SHP77 treated with DMSO at 0.1 percent for 48 hours (cell line): ENCODE measurements at places on chromosomes 2 and 18.

DNA sequence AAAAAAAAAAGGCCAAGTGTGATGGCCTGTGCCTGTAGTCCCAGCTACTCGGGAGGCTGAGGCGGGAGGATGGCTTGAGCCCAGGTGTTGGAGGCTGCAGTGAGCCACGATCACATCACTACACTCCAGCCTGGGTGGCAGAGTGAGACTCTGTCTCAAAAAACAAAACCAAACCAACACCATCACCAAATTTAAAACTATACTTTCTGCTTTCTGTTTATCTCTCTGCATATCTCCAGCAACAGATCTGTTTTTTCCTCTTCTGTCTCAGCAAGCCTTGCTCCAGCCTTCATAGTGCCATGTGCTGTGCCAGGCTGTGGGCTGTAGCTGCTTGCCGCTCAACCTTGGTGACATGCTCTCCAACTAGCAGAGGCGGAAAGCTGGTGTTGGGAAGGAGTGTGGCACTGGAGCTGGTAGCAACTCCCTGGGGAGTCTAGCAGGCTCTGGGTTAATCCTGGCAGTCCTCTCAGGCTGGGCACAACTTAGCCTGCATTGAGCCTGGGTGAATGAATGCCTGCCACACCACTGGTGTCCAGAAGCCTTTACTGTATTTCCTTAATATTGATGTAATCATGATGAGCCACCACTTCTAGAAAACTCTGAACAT, 204.1 kb downstream of the LDLRAD4 start:
- no peak for DNase-seq

DNA sequence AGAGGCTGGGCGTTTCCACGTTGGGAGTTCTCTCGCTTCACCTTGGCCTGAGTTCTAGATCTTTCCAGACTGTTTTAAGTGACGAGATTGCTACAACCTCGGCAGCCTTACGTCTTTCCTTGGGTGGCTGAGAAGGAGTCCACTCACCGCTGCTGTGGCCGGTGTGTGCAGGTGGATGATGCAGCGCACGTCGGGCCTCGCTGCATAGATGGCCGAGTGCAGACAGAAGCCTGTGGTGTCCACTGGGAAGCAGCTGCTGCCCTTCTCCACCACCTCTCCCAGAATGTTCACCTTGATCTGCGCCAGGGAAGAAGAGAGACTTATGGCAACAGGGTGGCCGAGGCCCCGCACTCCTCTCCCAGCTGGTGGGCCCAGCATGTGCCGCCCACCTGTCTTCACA, 75.7 kb downstream of the ADD2 start:
- no peak for DNase-seq

DNA sequence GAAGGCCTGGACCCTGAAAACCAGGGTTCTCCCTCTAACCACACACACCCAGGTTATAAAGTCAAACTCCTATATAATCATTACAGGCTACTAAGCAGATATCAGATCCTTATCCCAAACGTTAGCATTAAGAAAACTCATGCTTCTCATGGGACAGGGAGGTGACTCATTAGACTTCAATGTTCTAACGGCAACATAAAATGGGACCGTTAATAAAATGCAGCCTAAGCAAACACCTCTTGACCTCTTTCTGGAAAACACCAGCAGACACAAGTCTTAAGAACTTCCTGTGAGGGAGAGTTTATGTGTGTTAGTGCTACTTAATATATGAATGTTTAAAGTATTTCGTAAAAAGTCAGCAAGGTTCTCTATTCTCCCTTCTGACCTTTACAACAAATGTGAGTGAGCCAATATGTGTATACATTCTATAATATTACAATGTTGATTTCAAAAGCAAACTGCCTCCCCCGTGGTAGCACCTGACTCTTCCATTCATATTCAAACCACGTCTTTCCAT, 31.7 kb downstream of the LPIN2 start:
- no peak for DNase-seq

DNA sequence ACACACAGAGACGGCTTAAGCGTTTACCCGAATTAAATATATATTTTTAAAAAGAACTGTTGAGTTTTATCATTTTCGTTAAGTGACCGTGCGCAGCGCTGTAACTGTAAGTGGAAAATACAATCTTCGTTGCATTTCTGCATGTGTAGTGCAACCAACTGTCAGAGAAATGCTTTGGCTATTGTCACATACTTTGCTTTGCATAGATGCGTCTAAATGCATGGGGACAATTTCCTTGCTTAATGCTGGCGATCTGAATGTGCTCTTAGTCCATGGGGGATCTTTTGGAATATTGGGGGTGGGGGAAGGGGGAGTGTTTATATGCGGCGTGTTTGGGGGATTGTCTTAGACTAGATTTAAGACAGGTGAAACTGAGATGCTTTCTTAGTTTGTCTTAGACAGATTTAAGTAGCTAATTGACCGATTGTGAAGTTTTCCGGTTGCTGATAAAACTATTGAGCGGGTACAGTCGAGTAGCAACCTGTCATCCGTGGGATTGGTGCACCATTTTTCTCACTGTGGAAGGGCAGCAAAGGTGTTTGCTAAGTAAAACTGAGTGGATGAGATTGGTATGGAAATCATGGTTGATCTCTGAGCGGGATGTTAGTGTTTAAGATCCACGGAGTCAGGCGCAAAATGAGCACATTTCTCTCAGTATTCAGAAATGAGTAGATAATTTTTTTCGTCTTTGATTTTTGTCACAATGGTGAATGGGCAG, 476 bp downstream of the VSNL1 start:
- no peak for DNase-seq

- DNase-seq: no peak
These were observed 1523.7 kb upstream of the ACVR2A start for GRCh38 chr2:146321175-146321574.

- DNase-seq: no peak
These were observed 149.2 kb upstream of the REG3G start for GRCh38 chr2:78876316-78876688.

DNA sequence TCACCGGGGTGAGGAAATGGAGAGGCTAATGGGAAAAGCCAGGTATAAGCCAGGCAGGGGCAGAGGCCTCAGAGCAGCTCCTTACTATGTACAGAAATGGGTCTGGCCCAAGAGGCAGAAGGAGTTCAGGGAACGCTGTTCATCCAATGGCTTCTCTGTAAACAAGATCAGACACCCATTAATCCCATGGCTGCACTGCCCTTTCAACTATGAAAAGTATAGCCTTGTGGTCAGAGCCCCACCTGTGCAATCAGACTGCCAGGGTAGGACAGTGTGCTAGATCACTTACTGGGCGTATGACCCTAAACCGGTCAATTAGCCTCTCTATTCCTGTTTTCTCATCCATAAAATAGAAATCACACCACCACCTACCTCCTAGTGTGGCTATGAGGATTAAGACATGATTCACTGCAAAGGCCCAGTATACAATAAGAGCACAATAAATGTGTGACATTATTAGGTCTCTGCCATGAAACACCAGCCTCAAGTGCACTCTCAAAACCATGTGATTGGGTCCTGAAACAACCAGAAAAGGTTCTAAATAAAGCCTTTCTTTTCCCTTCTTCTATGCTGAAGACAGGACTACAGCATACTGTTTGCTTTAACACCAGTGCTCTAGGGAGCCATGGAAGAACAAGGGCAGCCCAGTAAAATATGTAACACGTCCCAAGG, 4.4 kb downstream of the ANKRD44 start:
- no peak for DNase-seq

GRCh38 chr18:12283256-12283655, 24.8 kb upstream of the TUBB6 start:
- no peak for DNase-seq

DNA sequence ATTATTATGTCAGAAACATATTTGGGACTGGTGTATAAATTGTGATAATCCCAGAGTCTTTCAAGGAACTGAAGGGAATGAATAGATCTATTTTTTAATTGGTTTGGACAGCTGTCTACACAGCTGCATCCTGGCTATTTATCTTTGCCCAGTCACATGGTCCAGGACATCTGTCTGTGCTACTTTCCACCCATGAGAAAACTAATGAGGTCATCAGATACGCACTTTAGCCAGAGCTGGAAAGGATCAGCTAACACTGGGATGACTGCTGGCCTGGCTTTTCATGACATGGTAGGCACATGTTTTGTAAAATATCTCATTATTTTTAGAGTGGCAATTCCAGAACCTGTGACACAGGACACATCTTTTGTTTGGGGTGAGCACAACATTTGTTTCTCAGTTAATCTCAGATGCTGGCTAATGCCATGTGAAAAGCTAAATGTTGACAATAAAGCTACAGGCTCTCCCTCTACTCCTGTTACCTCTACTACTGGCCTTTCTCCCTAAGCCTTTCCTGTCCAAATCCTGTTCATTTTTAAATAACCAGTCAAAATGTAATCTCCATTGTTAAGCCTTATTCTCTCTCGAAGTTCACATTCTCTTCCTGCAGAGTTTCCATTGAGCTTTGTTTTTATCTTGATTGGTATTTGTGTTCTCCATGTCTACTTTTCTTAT, 500.7 kb downstream of the RIT2 start:
- DNase-seq: peak; percentile 98

DNA sequence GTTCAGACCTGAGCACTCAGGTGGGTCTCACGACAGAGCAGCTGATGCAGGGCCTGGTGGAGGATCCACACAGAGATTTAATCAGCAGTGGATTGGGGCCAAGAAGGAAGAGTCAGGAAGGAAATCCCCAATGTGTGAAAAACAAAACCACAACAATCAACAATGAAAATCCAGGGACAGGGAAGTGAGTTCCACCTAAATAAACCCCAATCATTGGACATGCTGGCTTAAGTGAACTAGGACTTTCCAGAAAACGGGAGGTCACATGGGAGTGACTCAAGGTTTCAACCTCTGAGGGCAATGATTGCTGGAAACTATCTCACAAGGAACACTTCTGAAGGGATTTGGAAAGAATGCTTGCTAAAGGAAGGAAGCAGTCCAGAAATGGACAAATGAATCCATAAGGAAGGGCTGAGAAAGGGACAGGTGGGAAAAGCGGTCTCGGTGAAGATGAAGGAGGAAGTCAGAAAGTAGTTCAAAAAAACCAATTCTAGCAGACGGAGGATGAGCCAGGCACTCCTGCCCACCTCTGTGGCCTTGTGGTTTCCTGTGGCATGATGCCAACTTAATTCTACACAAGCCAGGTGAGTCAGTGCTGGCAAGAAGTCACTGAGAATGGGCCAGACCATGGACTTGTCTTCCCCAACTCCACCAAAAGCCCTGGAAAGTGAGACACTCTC, 15.4 kb upstream of the XDH start:
- no peak for DNase-seq

DNA sequence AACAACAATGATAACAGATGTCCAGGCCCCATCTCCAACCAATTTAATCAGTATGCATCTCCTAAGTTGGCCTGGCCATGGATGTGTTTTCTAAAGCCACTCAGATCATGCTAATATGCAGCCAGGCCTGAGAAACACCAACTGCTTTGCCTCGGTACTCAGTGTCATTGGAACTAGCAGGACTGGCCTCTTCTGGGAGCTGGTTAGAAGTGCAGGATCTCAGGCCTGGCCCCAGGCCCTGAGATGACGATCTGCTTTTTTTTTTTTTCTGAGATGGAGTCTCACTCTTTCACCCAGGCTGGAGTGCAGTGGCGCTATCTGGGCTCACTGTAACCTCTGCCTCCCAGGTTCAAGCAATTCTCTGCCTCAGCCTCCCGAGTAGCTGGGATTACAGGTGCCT, 69.1 kb downstream of the IRS1 start:
- DNase-seq: no peak

DNA sequence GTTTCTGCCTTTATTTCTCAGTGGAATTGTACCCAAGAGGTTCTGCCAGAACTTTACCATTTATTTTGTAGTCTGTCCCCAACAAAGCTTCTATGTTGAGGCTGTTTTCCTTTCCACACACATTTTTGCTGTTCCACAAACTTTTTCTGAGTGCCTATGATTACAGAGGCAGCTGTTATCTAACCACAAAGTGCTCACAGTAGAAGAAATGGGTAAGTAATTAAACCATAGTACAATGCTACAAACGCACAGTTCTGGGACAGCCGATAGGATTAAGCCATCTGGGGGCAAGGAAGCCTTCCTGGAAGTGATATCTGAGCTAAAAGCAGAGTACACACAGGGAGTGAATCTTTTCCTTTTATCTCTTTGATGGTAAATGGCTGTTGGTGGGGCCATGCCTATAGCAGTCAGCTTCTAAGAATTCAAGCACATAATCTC, 3.9 kb upstream of the MGAT4A start:
- DNase-seq: no peak

GRCh38 chr2:235851828-235852525, 316.2 kb downstream of the GBX2 start:
- DNase-seq: no peak

DNA sequence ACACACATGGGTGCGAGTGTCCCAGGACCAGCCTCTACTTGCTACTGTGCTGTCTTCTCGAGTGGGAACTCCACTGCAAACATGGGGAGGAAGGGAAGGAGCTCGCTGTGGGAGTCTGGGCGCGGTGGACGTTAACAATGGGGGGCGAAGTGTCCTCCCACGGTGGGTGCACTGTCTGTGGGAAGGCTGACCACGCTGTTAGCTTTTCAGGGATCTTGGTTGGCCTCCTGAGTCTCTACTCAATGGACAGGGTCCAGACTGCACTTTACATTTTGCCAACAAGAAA, 146.7 kb downstream of the MBP start:
- DNase-seq: no peak

GRCh38 chr2:134122610-134123009, 131.3 kb upstream of the MGAT5 start:
- DNase-seq: no peak

DNA sequence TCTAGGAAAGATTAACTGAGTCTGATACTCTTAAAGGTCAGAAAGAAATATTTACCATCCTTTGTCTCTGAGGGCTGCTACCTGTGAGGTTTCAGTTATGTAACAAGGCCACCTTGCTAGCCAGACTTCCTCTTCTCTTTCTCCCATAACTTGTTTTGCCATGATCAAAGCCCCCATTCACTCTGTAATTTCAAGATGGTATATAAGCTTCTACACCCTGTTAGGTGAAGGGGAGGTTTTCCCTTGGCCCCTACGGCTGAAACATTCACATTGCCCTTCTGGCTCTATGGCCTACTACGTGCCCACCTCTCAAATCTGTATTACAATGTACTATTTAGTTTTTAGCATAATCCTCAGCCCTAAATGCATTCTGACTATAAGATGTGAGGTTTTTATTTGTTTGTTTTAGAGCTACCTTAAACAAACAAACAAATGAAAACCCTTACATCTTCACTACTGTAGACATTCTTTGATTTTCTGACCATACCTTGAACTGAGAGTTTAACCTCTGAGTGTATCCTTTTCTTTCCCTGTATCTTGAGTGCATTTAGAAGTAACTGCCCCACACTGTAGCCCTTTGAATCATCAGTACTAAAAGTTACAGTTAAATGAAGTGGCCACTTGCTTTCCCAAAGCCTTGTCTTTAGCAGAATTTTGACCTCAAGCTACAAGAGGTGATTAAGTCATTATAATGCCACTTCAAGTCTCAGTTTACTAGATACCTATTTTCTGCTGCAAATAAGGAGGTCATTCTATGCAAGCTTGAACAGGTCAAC, 332.2 kb downstream of the SOCS6 start:
- DNase-seq: no peak

GRCh38 chr2:229429589-229429988, 158.5 kb upstream of the PID1 start:
- DNase-seq: no peak
